WTC11 (cell line): ENCODE measurements at places on chromosomes 3 and 15.
A peak's percentile ranks its signal among the peaks of the same experiment; 100 is the strongest.

- no peak for DNase-seq
These were observed 253.8 kb upstream of the COL8A1 start for GRCh38 chr3:99384596-99384995.

- no peak for DNase-seq
These were observed 23.1 kb downstream of the PTX3 start for GRCh38 chr3:157459706-157460105.

DNA sequence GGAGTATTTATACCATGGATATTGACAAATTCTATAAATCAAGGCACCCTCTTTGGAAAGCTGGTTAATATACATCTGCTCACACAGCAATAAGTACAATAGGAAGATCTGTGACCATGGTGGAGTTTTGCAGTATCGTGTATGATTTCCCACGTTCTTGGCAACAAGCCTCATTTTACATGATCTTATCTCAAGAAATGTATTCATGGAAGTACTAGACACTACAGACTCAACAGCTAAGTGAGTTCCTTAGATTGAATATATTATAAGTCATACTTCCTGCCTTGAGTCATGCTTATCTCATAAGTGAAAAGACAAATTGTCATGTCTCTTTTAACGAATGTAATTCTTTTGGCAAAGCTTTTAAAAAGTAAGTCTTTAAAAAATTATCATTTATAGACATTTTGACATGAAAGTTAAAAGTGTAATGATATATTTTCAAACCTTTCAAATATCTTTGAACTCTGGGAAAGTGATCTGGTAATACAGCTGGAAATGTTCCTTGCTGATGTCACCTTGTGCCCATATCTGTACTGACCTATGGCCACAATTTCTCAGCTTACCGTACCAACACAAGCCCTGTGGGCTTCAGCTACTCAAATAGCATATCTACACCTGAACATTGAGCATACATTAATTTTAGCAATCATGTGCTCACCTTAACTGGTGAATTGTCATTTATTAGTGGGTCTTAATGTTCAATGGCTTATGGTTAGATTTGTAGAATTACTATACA, 130.3 kb upstream of the TMC3 start:
- DNase-seq: no peak

DNA sequence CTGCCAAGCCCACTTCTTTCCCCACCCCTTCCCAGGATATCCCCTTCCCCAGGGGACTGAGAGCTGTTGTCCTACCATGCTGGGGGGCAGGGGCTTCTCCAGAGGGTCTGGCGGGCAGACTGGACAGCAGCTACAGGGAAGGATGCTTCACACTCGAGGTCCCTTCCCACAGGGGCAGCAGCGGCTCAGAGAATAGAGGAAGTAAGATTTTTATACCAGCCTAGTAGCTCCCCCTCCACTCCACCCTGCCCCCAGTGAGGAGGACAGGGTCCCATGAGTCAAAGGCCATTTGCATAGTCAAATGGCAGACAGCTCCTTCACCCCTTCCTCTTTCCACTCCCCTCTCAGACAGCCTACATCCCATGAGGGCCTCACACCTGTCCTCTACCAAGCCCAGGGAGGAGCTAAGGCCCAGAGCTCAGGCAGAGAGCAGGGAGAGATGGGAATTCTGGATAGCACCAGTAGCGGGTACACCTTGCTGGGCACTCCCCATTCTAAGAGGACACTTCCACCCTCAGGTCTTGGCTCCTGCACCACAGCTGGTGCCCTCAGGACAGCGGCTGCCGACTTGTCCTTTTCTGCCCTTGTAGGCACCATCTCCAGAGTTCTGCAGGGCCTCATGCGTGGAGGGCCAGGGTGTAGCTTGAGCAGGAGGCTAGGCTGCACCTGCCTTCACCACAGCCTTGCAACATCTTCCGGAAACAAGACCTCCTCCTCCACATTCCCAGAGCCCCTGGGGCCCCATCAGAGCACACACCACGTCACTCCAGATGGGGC, at the start of gene TLR9:
Gene TLR9, minus strand, starts transcription at position 194 of the 777 bp plus-strand sequence. Its CDS starts 116 bp downstream, at position 78.
- DNase-seq: no peak

GRCh38 chr3:4597208-4597985, 104.2 kb downstream of the ITPR1 start:
- no peak for DNase-seq

DNA sequence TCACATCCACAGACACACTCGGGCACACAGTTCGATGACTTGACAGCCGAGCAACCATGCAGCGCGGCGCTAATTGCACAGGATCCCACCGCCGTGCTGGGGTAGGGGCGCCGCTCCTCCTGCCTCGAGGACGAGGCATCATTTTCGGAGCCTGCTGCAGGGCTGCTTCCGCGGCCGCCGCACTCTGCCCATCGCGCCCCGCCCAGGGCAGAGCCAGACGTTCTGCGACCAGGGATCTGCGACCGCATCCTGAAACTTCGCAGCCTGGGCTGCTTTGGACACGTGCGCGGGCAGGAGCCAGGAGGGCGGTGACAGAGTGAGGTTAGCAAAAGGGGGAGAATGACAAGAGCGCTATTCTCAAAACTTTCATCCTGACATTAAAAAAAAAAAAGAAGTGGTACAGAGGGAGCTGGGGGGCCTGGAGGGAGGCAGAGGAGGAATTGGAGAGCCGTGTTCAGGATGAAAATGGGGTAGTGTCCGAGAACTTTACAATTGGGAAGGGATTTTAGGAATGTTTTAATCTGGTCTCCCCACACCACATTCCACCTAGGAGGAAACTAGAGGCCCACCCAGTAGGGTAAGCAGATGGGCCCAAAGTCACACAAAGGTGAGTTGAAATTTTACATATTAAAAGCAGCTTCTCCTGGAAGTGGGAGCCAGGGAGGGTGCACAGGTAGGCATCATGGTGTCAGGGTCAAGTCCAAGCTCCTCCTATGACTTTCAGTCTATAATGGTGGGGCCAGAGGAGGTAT, 15.9 kb downstream of the IGDCC3 start:
- DNase-seq: peak; percentile 48

DNA sequence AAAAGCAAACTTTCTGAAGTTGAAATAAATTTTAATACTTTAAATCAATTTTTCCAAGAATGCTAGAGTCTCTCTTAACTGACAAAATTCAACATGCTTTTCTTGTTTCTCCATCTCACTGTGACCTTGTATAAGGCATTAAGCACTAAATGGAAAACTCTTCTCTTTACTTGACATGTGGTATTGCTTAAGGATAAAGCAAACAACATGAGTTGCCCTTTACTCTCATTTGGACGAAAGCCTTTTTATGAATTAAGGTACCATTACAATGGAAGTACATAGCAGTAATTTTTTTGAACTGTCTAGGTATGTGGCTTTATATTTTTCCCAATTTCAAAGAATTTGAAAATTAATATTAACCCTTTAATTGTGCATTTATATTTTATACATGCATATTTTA, 1.4 kb downstream of the STRIT1 start:
- no peak for DNase-seq

DNA sequence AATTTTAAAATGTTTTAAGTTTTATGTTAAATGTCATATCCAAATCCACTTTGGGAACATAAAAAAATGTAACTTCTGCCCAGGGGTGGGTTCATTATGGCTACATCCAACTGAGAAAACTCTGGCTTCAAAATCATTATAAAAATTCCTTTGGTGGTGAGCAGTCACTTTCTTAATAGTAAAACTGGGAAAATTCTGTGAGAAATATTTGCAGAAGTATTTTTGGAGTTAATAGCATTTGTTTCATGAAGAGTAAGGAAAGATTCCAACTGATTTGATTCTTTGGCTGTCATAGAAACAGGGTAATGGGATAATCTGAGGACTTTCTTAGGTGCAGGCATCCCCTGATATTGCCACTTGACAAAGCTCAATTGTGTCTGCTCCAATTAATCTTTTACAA, 38.8 kb downstream of the CPA3 start:
- DNase-seq: no peak

GRCh38 chr15:98643115-98643514, 5.2 kb upstream of the IGF1R start:
- no peak for DNase-seq
